Activated T-cell treated with anti-CD3 and anti-CD28 coated beads, Interleukin-2, amount 50 U/mL, for 4 hours (primary cell): ENCODE measurements at places on chromosomes 4 and X. TPM values are rescaled to one million over a fixed set of nuclear protein-coding genes. Genes with fewer than 3 reads are reported as not detected.

TMEM156 gene
- total RNA-seq = 5.3 TPM

GRCh38 chrX:150217609-150218008 is 145.5 kb upstream of the MAMLD1 start:
- DNase-seq = no peak

DNA sequence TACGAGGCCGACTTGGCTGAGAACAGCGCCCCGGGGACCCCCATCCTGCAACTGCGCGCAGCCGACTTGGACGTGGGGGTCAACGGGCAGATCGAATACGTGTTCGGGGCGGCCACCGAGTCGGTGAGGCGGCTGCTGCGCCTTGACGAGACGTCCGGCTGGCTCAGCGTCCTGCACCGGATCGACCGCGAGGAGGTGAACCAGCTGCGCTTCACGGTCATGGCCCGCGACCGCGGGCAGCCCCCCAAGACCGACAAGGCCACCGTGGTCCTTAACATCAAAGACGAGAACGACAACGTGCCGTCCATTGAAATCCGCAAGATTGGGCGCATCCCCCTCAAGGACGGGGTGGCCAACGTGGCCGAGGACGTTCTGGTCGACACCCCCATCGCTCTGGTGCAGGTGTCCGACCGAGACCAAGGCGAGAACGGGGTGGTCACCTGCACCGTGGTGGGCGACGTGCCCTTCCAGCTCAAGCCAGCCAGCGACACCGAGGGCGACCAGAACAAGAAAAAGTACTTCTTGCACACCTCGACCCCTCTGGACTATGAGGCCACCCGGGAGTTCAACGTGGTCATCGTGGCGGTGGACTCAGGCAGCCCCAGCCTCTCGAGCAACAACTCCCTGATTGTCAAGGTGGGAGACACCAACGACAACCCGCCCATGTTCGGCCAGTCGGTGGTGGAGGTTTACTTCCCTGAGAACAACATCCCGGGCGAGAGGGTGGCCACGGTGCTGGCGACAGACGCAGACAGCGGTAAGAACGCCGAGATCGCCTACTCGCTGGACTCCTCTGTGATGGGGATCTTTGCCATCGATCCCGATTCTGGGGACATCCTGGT is 2.4 kb downstream of the PCDH7 start:
- no peak for DNase-seq

- DNase-seq = no peak
Observed at GRCh38 chr4:142211444-142211843, 575.1 kb downstream of the IL15 start.

- DNase-seq = no peak
Observed at GRCh38 chrX:148047200-148047599, 66.1 kb downstream of the FMR1NB start.

COL4A5 gene
- total RNA-seq = 0.33 TPM

- no peak for DNase-seq
Observed at GRCh38 chr4:183905081-183905592, at the start of gene STOX2. Gene STOX2 (plus strand): TSS chr4:183905307. CDS start chr4:183906791, 1,484 bp downstream.

DNA sequence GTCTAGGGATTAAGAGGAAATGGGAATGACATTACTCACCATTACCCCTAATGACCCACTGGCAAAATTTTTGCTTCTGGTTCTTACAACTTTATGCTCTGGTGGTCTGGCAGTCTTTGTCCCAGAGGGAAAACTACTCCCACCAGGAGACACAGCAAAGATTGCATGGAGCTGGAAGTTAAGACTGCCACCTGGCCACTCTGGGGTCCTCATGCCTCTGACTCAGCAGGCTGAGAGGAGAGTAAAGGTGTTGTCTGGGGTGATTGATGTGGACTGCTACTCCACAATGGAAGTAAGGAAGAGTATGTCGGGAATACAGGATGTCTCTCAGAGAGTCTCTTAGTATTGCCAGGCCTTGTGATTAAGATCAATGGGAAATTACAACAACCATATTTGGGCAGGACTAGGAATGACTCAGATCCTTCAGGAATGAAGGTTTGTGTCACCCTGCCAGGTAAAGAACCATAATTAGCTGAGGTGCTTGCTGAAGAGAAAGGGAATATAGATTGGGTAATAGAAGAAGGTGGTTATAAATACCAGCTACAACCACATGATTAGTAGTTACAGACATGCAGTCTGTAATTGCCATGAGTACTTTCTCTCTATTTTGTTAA is 215.5 kb downstream of the GPAT3 start:
- DNase-seq = no peak

DNA sequence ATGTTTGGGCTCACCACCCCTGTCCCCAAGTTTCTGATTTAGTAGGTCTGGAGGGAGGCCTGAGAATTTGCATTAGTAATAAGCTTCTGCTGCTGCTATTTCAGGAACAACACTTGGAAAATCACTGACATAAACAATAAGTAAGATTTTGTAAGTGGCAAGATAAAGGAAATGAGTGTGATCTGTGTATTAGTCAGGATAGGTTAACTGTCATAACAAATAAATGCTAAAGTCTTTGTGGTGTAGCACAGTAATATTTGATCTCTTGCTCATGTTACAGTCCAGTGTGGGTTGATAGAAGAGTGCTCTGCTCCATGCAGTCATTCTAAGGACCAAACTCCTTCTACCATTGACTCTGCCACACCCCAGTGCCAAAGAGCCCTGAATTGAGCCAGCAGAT is 67.0 kb downstream of the NHS start:
- DNase-seq = no peak

DNA sequence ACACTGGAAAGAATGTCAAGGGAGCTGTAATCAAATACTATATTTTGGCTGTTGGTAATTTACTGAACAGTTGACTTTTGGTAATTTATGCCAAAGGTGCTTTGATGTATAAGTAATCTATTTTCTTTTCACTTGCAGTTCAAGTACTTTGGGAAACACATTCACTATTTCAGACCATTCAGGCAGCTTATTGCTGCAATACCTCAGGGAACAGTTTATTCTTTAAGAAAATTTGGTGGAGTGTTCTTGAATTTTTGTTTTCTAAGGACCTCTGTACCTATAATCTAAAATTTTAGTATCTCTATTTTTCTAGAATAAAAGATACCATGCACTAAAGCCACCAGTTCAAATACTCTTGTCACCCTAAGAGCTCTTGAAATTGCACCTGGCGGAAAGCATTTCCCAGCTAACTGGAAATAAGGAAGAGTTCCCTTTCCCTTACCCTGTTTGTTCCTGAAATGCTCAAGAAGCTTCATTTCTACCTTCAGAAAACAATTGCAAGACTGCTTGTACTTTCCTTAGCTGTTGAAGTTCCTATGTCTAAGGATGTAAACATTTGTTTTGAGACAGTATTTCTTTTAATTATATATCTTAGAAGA is 633.5 kb upstream of the FAT1 start:
- no peak for DNase-seq

GRCh38 chr4:164210377-164210776 is 543.6 kb upstream of the SMIM31 start:
- DNase-seq = no peak

- no peak for DNase-seq
Observed at GRCh38 chrX:27767387-27767786, 40.4 kb upstream of the MAGEB10 start.

KLB gene
- total RNA-seq = not detected

DNA sequence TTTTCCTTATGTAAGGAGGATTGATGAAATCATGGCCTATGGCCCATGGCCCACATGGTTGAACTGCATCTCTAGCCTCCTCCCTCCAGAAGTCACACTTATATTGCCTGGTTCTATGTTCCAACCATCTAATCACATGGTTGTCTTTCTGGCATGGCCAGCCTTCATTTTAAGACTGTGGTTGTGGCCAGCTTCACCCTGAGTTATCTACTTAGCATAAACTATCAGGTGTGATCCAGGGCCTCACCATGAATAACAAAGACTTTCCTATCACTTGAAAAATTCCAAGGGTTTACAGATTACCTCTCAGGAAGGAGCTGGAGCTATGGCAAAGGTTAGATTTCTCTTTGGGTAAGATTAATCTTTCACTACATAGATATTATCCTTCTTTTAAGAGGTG is 222.8 kb downstream of the SNCA start:
- DNase-seq = no peak

CT45A5 gene
- not detected for total RNA-seq

RNF150 gene
- not detected for total RNA-seq

HSD17B13 gene
- not detected for total RNA-seq

RRAGB gene
- 4.4 TPM for total RNA-seq

DNA sequence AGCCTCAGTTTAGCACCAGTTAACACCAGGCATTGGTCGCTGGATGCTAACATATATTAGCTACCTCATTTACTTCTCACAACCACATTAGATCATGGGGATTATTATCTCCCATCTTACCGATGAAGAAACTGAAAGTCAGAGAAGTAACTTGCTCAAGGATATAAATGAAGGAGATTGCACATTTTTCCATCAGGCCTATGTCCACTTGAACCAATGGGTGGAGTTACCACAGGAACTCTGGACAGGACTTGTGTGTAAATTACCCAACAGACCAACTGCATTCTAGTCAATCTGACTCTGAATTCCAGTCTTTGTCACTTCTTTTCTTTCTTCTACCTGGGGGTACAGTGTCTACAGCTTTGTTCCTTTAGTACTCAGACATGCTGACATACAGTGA is 1.8 kb downstream of the LNX1 start:
- no peak for DNase-seq

DNA sequence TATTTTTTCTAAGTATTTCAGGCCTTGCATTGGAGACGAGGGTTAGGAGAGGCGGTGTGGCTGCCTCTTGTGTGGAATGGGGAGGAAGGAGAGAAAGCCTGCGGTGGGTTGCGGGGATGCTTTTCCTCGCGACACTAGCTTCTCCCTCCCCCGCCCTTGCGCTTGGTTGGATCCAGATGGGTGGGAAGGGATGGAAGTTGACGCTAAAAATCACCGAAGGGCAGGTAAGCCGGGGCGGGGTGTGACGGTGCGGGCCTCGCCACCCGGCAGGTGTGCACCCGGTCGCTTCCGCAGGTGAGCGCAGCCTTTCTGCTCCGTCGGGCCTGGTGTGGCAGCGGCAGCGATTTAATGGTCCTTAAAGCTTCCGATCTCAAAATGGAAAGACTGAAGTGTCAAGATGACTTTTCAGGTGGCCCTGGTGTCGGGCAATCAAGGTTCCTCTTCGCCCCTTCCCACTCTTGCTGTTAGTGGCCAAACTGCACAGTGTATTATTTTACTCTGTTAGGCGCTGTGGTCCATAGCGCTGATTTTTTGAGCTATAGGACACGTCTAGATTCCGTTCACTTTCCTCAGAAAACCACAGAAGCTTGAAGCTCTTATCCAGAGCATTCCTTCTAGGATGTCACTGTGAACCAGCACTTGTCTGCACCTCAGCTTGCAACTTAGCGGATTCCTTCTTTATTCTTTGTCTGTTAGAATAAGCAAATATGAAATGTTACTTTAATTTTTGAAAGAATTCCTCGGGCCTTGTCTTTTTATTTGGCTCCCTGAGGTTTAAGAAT is 765 bp downstream of the ENOPH1 start:
- DNase-seq = peak; percentile 40

DNA sequence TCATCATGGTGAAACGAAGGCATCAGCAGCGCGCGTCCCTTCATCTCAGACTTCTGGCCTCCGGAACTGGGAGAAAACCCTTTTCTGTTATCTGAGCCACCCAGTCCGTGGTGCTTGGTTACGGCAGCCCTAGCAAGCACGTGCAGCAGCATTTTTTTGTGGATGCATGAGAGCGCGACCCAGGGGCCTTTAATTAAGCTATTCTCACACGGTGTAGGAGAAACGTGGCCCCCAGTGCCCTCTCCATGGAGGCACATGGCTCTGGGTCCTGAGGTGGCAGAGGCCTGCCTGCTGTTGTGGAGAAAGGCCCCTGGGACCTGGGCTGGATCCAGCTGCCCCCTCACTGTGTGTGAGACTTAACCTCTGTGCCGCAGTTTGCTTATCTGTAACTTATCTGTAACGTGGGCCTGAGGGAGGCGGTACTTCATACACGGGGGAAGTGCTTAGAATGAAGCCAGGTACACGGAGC is 9.5 kb downstream of the CLCN4 start:
- DNase-seq = no peak

GRCh38 chr4:163180090-163180489 is 13.4 kb upstream of the NAF1 start:
- DNase-seq = no peak

- no peak for DNase-seq
Observed at GRCh38 chrX:153409414-153410101, 1.7 kb upstream of the ZFP92 start.

GRCh38 chr4:183469936-183470335 is 25.5 kb downstream of the CDKN2AIP start:
- no peak for DNase-seq
